ENCODE measurements at places on chromosomes 13 and 19. TPM values are rescaled to one million over a fixed set of nuclear protein-coding genes. Genes with fewer than 3 reads are reported as not detected.

The GIPR gene
- total RNA-seq: 0.12 TPM

The IL4I1 gene
- total RNA-seq: 0.13 TPM

The FBN3 gene
- not detected for total RNA-seq

The NALCN gene
- 13.6 TPM for total RNA-seq

The MBD3L2B gene
- total RNA-seq: not detected

The GARIN5A gene
- total RNA-seq: 0.26 TPM

The FBXO17 gene
- total RNA-seq: 15.3 TPM

The A1BG gene
- total RNA-seq: 3.6 TPM

The CTXN1 gene
- 2.0 TPM for total RNA-seq

The NAT14 gene
- 14.4 TPM for total RNA-seq

The ZNF134 gene
- 18.9 TPM for total RNA-seq

The MADCAM1 gene
- total RNA-seq: not detected

The URI1 gene
- 63.5 TPM for total RNA-seq

The SCN1B gene
- total RNA-seq: 32.8 TPM

The AMER2 gene
- not detected for total RNA-seq

The COX6B2 gene
- total RNA-seq: not detected

The KIRREL2 gene
- total RNA-seq: not detected

The TEX29 gene
- 0.12 TPM for total RNA-seq

The TEAD2 gene
- 13.7 TPM for total RNA-seq

The LAIR2 gene
- total RNA-seq: not detected

The CYP4F12 gene
- not detected for total RNA-seq

The ZNF625 gene
- total RNA-seq: 14.0 TPM

The ZNF492 gene
- 0.53 TPM for total RNA-seq

The CYP4F8 gene
- not detected for total RNA-seq

The NCAN gene
- total RNA-seq: not detected

The GPC5 gene
- not detected for total RNA-seq

The DEDD2 gene
- 11.2 TPM for total RNA-seq

The DACT3 gene
- 7.5 TPM for total RNA-seq

The NXNL1 gene
- total RNA-seq: not detected

The MEIOSIN gene
- total RNA-seq: not detected

The CEACAM16 gene
- not detected for total RNA-seq

The UNC13A gene
- total RNA-seq: 10.2 TPM

The CYP4F2 gene
- not detected for total RNA-seq

The KLC3 gene
- total RNA-seq: not detected

The YJEFN3 gene
- 0.44 TPM for total RNA-seq

Data from aortic smooth muscle cell (primary cell).